ENCODE measurements at places on chromosomes 3 and 15.
A peak's percentile ranks its signal among the peaks of the same experiment; 100 is the strongest.

GRCh38 chr15:68543165-68544008 lies 35.4 kb upstream of the CORO2B start:
- DNase-seq, result no peak

GRCh38 chr3:42652611-42653302 lies 740 bp upstream of the ZBTB47 start:
- DNase-seq, result no peak

DNA sequence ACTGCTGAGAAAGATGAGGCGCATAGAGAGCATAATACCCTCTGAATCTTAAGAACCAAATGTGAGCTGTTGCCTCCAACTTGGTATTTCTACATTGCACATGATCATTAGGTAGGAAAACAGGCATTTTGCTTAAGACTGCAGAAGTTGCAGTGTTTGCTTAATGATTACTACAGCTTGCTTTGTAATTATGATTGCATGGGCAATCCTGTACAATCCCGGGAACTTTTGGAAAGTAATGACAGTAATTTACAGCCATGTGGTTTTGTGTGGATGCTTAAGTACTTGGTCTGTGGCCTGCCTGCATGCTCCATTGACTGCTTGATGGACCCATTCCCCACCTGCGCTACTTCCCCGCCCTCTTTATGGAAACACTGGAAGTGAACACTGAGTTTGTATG lies 301.1 kb downstream of the DIPK2A start:
- DNase-seq, result no peak

GRCh38 chr15:73305331-73306211 lies 63.2 kb downstream of the HCN4 start:
- peak; percentile 33 for DNase-seq

GRCh38 chr3:105678017-105678416 lies 190.8 kb downstream of the CBLB start:
- no peak for DNase-seq

DNA sequence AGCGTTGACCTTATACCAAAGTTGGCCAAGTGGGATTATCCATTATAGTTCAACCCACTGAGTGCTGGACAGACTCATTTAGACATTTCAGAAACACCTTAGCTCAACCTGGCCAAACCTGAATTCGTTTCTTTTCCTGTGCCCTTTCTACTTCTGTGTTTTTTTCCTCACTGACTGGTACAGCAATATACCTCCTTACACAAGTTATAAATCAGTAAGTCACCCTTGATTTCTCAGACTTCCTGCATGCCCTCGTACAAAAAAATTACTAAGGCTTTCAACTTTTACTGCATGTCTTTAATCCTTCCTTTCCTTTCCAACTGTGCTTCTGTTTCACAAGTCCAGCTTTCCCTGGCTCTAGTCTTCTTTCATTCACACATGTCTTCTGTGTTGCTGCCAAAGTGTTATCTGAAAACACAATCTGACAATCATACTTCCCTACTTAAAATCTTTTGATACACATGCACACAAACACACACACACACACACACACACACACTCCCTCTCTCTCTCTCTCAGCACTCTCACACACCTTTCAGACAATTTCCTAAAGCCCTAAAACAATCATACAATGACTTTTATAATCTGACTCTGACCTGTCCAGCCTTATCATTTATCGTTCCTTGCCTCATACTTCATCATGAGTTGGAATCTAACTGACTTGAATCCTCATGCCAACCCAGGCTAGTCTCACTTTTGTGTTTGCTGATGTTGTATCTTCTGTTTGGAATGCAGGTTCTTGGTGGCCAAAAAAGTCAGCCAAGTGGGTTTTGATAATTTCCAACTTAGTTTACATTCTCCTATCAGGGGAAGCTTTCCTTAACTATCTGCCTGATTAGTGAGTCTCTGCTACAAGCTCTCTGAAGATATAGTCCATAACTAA lies 436.4 kb downstream of the NAALADL2 start:
- DNase-seq, result no peak

DNA sequence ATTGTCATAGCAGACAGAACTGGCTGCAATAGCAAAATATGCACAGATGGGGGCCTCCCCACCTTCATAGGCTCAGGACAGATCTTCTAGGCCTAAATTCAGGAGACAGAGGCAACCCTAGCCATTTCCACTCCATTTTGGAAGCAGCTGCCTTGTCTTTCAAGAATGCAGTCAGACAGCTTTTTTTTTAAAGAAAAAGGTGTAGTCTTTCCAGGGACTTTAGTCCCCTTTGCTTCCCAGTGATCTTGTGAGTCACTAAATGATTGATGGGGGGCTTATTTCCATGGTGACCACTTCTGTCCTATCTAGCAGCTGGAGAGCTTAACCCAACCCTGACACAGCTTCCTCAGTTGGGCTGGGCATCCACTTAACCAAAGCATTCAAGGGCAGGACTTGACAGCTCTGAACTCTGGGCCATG lies 165.9 kb downstream of the TPRG1 start:
- no peak for DNase-seq

DNA sequence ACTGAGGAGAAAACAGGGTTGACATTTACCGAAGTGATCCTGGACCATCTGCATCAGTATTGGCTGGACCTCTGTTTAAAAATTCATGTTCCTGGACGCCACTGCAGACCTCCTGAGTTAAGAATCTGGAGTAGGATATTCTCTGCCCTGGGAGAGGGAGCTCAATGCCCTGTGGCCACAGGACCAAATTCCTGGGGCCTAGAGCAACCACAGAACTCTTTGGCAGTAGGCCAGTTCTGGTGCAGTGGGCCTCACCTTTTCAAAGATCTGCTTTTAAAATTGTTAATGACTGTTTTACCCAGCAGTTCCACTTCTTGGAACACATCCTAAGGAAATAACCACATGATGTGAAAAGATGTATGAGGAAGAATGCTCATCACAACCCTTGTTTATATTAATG lies 133.3 kb upstream of the ADPGK start:
- DNase-seq, result no peak

DNA sequence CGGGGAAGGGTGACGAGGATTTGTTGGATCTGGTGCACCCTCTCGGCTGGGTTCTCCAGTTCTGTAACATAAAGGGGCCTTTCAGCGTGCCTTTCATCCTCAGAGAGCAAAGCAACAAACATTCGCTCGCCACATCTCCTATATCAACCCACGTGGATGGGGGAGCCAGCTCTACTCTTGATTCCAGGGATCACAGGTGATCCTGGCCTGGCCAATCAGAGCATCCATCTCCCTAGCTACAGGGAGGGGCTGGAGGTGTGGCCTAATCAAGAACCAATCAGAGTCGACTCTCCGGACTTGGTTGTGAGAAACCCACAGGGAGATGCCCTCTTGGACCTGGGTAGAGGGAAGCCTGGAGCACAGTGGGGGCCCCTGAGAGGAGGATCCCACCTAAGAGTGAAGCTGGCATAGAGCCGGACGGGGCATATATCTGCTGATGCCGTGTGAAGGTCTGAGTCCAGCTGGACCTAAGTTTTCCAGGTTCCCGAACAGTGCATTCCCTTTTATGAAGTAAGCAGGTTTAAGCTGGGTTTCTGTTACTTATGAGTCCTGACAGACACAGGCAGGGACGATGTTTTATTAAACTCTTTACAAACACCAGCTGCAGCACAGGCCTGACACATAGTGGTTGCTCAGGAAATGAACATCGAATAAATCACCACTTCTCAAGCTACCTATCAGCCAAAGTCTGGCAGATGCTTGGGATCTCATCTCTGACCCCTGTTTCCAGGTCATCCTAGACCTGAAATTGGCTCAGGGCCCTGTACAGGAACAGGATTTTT lies 50.7 kb upstream of the RAD18 start:
- no peak for DNase-seq

DNA sequence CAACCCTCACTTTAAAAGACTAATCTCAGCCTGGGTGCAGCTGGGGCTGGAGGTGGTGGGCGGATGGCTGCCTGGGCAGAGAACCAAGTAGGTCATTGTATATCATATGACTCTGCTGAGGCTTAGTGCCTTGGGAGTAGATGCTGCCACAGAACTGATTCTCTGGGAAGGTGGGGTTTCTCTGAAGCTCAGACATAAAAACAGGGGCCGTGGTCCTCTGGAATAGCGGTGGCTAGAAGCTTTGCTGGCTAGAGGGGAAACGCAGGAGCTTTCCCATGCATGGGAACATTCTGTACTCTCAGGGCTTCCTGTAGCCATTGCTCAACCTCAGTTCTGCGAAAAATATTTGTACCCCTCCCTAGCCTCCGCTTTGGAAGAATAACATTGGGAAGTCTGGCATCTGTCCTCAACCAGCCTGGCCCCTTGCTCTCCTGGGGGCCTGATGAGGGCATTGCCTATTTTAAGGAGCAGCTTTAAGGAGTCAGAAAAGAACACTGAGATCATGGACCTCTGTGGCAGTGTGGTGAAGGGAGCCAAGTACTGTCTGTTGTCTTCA lies 14.7 kb downstream of the TIMP4 start:
- DNase-seq, result no peak

- DNase-seq, result no peak
These were observed 261.5 kb upstream of the ZNF385D start for GRCh38 chr3:22012471-22012870.
